ENCODE measurements at places on chromosomes 4 and X.

DNA sequence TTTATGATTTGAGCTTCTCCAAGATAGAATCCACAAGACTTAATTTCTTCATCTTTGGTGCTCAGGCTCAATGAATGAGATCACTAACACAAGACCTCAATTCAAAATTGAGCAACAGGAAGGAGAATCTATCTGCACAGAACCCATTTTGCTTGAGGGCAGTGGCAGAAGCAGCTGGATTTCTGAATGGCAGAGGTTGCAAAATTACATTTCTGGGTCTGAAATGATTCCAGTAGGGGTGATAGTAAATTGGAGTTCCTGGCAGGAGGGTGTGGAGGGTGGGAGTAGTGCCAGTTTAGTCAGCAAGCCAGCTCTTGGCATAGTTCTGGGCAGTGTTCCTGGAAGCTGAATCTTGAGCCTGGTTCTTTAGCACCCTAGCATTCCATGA lies 281.1 kb downstream of the SLC7A11 start:
- DNase-seq = no peak

GRCh38 chrX:96838537-96838936 lies 45.2 kb upstream of the RPA4 start:
- DNase-seq = no peak

DNA sequence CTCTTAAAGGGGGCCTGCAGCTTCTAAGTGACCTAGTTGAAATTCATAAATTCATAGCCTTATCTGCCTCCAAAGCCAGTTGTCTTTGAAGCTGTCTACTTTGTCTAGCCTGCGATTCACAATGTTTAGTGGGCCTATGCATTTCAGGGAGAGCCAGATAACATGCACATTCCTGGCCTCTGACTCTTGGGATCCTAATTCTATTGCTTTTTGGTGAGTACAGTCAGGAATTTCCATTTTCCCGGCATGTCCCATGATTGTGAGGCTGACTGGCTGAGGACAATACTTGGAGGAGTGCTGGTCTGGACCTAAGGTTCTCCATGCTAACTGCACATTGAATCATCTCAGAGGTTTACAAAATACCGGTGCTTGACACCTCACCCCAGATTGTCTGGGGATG lies 155.0 kb downstream of the MSL3 start:
- DNase-seq = no peak

- DNase-seq = no peak
These were observed 73.2 kb downstream of the HTRA3 start for GRCh38 chr4:8342651-8343261.

DNA sequence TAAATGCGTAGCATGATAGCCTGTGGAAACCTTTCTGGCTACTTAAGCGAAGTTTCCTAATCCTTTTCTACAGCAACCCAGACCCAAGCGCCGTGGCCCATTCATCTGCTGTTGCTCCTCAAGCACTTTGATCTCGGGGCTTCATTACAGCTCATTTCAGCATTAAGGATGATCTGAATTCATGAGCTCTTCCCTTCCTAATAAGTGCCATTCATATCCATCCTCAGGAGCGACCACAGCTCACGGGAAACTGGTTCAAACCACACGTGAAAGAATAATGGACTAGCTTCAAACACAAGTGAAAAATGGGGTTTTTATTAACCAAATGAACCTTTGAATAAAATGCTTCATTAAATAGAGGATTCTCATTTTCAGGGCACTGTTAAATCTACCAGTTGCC lies 202.6 kb upstream of the LEF1 start:
- DNase-seq = no peak

- DNase-seq = no peak
These were observed 8.3 kb downstream of the PRRG1 start for GRCh38 chrX:37357436-37357835.

- DNase-seq = no peak
These were observed 2.0 kb upstream of the DDX3X start for GRCh38 chrX:41332005-41332404.

- no peak for DNase-seq
These were observed 107.7 kb downstream of the APOOL start for GRCh38 chrX:85111347-85111746.

DNA sequence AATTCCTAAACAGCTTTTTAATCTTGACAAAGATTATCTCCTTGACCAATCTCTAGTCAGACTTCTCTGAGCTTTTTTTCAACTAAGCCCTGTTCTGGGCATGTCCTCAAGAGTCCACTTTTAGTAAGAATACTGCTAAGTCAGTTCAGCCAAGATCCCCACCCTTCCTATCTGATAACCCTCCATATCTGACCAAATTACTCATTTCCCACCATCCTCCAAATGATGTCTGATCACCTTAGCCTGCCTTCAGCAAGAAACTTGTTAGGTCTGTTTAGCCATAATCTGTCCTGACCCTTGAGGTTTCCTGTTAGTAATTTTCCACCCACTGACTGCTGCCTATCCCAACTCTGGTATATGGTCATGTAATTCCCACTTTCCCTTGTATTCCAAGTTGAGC lies 65.2 kb downstream of the FAM13A start:
- DNase-seq = no peak
